ENCODE measurements at places on chromosomes 1 and 21.
A peak's percentile ranks its signal among the peaks of the same experiment; 100 is the strongest.

- no peak for DNase-seq
Measured at GRCh38 chr1:230281556-230281955, 144.6 kb downstream of the PGBD5 start.

DNA sequence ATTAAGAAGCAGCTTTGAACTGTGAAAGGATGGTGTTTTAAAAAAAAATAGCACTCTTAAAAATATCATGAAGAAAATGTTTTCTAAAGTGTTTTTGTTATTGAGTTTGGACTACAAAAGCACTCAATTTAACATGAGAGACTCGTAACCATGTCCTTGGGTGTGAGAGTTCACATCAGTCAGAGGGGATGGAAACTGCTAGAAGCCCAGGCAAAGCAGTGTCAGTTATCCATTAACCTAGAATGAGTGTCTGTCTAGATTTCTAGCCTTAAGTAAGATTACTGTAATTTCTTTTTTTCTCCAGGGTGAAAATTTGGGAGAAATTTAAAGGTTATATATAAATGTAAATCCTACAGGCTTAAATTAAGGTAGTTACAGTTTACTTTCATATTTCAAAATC is 31.7 kb downstream of the SLC5A9 start:
- no peak for DNase-seq

- DNase-seq, result no peak
Measured at GRCh38 chr1:46401154-46401913, 7.2 kb downstream of the FAAH start.

DNA sequence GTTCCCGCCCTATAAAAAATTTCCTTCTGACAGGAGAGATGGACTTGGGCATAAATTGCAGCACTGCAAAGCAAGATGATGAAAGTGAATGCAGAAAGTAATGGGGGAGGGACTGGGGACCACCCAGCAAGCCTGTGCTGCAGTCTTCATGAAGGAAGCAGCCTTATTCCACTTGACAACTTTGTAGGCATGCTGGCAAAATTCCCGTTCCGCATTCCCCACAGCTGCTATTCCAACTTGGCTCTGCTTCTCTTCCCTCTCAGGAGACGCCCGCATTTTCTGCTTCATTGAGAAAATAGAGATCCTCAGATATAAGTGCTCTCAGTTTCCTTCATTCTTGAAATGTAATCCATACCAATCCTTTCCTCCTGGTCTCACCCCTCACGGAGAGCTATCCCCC is 2.4 kb downstream of the HMGB4 start:
- no peak for DNase-seq

- DNase-seq, result no peak
Measured at GRCh38 chr1:214164173-214164572, 116.8 kb upstream of the SMYD2 start.

DNA sequence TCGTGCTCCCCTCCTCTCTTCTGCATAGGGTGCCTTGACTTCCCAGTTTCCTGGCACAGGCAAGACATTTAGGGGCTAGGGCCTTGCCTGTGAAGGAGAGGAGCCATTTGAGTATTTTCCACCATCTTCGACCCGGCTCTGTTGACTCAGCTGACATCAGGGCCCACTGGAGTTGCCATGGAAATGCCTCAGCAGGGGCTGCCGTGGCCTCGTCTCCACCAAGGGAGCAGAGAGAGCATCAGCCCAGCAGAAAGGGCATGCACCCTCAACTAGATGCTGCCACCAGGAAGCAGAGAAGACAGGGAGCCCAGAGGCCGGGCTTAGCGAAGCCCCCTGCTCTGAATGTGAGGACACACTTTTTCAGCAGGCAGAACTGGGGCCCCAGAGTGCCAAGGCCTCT is 101.9 kb upstream of the ACTL8 start:
- no peak for DNase-seq

- no peak for DNase-seq
Measured at GRCh38 chr1:219503604-219504003, 109.3 kb downstream of the ZC3H11B start.

GRCh38 chr1:15186073-15186845 is 32.7 kb downstream of the TMEM51 start:
- DNase-seq, result no peak

DNA sequence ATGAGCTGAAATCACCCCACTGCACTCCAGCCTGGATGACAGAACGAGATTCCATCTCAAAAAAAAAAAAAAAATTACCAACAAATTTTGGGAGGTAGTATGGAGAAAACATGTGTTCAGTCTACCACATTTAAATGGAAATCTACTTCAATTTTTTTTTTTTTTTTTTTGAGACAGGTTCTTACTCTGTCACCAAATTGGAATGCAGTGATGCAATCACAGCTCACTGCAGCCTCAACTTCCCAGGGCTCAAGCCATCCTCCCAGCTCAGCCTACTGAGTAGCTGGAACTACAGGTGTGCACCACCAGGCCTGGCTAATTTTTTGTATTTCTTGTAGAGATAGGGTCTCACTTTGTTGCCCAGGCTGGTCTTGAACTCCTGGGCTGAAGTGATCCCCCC is 82.1 kb downstream of the GFI1 start:
- no peak for DNase-seq

DNA sequence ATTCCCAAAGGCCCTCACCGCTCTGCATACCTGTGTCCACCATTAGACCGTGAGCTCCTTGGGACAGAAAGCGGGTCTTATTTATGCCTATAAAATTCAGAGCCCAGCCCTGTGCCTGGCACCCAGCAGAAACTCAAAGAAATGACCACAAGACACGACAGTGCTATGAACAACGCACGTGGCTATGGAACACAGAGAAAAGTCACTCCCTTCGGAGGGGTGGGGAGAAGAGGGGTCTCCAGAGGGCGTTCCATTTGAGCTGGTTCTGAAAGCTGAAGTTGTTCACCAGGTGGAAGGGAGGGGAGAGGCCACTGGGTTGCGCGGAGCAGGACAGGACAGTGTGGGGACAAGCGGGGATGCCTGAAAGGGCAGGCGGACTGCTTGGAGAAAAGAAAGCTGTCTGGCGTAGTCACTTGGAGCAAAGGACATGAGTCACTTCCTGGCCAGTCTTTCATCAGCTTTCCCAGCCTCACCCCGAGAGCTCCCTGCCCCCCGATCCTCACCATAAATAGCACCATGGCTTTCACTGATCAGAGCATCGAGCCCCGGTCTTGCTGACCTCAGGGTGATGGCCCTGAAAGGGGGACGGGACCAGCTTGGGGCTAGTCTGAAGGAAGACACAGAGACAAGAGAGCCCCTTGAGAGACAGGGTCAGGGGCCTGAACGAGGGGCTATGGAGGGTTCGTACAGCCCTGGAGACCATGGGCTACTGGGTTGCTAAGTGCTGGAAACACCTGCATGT is 28.5 kb downstream of the ECE1 start:
- peak; percentile 51 for DNase-seq

DNA sequence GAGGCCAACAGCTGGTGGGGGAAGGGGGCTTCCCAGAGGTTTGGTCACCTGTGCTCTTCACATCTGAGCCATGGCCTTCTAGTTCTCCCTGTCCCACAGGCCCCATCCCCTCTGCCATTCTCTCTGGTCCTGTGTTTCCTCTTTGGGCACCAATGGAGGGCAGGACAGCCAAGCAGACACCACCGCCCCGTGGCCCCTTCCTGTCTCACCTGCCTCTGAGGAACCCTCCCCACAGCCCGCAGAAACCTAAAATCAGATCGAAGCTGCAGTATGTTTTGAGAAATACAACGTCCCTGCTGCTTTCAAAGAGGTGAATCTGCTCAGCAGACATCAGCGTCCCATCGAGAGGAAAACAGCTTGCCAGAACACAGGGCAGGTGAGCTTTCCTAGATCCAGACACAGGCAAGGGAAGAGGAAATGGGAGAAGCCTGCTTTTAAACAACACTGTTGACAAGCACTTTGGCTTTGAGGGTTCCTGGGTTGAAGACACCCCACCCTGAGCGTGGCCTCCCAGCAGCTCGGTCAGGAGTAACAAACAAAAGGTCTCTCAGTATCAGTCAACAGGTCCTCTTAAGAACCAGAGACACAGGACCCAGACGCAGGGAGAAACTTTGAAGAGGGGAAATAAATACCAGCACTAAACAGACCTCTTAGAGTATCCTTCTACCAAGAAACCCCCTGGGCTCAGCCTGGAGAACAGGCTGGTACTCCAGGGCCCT is 2.3 kb downstream of the PANK4 start:
- no peak for DNase-seq

GRCh38 chr1:113983391-113983790 is 4.1 kb downstream of the OLFML3 start:
- DNase-seq, result no peak

DNA sequence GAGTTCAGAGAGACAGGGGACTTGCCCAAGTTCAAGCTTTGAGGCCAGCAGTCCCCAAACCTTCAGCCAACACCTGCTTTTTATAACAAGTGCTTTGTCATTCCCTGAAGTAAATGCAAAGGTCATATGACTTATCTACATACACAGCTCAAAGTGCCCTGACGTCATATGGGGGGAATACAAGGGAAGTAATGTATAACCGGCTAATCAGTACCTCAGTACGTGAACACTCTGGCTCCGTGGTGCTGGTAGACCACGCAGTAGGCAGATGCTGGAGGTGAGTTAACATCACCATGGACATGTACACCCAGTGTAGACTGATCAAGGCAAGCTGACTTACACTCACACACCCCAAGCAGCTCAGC is 60.0 kb downstream of the BACE2 start:
- DNase-seq, result no peak

DNA sequence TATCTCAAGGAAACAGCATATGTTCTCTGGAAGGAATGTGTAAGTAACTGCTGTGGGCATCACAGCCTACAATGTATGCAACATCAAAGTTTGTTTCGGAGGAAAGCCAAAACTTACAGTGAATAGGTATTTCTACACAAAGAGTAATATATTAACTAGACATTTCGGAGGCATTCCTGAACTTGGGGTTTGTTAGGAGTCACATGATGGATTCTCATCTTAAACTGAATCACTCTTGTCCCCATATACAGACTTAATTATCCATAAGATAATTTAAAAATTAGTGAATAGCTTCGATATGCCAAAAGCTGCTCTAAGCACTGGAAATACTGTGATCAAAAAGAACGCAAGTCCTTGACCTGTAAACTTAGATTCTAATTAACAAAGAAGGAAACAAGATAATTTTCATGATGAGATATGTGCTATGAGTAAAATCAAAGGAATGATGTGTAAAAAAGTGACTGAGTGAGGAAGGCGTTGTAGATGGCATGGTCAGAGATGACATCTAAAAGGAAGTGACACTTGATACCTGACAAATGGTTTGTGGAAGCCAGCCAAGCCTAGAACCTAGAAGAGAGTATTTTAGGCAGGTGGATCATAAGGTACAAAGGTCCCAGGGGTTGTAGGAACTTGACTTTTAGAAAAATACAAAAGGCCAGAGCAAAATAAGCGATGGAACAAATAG is 273.1 kb downstream of the MRPL39 start:
- no peak for DNase-seq

- DNase-seq, result no peak
Measured at GRCh38 chr1:37474697-37475379, 458 bp downstream of the ZC3H12A start.

DNA sequence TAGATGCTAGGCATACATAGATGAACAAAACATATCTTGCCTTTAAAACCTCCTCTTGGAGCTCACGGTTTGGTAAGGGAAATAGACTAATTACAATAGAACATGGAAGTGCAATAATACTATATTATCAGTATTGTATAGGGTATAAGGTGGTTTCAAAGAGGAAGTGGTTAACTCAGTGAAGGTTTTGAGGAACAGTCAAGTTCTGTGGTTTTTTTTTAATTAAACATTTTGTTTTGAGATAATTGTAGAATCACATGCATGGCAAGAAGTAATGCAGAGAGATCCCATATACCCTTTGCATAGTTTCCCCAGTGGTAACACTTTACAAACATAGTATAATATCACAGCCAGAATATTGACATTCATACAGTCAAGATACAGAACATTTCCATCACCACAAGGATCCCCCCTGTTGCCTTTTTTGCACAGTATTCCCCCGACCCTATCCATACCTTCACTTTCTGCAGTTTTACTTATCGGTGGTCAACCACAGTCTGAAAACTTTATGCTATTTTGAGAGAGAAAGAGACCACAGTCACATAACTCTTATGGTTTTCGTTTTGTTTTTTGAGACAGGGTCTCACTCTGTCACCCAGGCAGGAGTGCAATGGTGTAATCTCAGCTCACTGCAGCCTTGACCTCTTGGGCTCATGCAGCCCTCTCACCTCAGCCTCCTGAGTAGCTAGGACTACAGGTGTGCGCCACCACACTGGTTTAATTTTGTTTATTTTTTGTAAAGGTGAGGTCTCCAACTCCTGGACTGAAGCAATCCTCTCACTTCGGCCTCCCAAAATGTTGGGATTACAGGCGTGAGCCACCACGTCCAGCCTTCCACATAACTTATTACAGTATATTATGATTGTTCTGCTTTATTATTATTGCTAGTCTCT is 60.5 kb upstream of the KIAA1614 start:
- no peak for DNase-seq

Measured in SW 1271 (cell line).